ENCODE measurements at places on chromosomes 13 and 19.

DNA sequence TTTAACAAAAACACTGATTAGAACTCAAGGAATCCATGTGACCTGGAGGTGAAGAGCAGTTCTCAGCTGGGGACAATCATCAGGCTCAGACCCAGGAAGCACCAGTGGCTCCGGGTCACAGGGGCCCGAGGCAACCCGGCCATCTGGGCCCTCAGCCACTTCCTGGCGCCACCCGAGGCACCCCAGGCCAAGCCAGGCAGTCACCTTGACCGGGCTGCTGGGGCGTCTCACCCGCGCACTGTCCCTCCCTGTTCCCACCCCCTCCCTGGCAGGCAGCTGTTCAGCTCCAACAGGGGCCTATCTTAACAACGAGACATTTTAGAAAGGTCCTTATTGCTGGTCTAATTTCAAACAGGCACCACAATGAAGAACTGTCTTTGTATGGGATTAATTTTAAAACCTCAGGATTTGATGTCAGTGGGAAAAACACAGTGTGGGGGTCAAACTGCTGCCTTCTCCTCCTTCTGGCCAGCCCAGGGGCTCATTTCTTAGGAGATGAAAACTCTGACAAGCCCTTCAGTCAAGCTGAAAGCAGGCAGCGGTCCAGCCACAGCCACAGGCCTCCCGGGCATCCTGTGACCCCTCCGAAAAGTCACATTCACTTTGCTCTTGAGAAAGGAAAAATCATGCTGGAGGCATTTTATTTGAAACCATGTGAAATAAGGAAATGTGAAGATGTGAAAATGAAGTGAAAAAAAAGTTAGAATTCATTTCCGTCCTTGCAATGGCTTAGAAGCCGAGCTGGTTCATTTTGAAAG is 83.3 kb downstream of the KCTD15 start:
- DNase-seq: peak; percentile 25

- no peak for DNase-seq
These were observed 16.1 kb upstream of the TPP2 start for GRCh38 chr13:102580552-102581169.

GRCh38 chr19:38736036-38736412 is 8.2 kb downstream of the CAPN12 start:
- no peak for DNase-seq

GRCh38 chr13:47218611-47219010 is 321.8 kb upstream of the HTR2A start:
- no peak for DNase-seq

GRCh38 chr13:43545317-43545874 is 241.4 kb downstream of the ENOX1 start:
- no peak for DNase-seq

DNA sequence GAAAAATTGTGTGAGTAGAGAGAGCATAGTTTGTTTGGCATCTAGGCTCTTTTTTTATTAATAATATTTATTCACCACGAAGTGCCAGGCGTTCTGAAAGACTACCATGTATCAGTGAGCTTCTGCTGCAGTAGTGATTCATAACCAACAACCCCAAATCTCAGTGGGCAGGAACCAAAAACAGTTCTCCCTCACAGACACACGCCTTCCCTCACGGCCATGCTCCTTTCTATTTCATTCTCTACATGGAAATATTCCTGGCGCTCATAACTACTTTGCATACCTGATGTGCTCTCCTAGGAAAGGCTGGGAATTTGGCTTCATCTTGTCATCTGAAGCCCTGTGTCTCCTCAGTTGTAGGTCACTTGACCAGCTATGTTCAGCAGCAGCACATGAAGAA is 26.6 kb upstream of the AMER2 start:
- DNase-seq: no peak

GRCh38 chr13:33577007-33577406 is 240.9 kb upstream of the RFC3 start:
- no peak for DNase-seq

GRCh38 chr19:47390533-47391488 is 28.5 kb downstream of the MEIS3 start:
- no peak for DNase-seq

GRCh38 chr13:60267498-60268202 is 103.9 kb upstream of the DIAPH3 start:
- no peak for DNase-seq

DNA sequence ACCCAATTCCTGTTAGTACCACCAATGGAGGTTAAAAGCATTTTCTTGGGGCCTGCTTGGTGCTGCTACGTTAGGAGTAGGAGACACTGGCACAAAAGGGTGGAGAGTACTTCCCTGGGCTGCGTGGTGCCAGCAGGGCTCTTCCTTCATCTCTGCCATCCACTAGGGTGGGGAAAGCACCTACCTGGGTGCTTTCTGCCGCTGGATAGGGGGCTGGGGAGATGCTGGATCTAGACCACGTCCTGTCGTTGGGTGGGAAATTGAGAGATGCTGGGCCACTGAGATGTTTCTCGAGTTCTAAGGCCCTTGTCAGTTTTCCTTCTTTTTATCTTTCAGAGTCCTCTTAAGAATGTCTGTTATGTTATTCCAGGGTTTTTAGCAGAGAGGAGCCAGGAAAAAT is 6.7 kb upstream of the FCGBP start:
- DNase-seq: no peak

DNA sequence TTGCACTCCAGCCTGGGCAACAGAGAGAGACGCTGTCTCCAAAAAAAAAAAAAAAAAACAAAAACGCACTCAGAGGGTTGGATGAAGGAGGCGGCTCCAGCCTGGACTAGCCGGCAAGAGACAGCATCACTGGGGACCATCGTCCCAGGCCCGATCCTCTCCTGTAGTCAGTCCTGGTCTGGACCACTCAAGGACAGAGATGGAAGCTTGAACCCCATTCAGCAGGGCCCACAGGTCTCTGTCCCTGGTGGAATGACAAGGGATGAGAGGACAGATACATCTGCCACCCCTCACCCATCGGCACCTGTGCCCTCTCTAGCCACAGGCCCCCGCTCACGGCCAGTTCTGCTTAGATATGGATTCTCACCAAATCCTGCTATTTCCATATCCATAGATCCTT is 14.0 kb downstream of the ADGRE5 start:
- DNase-seq: no peak

DNA sequence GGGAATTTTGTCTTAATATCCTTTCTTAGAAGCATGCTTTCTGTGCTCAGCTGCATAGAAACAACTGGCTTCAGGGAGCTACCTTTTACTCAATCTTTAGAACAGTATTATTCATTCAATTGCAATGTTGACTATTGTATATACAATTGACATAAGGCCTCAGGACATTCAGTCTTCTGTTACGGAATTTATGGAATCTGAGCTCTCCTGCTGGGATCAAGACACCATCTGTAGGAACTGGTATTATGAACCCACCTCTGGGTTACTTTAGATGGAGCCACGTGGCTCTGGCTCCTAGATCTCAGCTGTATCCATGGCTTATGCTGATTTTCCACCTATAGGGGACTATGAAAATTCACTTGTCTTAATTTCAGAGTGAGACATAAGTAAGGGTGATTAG is 716.2 kb upstream of the GPC6 start:
- no peak for DNase-seq

DNA sequence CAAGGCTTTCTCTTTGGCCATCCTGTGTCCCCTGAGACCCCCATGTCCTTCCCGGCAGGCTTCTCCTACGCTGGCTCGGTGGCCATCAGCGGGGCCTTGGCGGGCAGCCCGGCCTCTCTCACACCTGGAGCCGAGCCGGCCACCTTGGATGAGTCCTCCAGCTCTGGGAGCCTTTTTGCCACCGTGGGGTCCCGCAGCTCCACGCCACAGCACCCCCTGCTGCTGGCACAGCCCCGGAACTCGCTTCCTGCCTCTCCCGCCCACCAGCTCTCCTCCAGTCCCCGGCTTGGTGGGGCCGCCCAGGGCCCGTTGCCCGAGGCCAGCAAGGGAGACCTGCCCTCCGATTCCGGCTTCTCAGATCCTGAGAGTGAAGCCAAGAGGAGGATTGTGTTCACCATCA is 14.2 kb downstream of the PLEKHJ1 start:
- DNase-seq: no peak

DNA sequence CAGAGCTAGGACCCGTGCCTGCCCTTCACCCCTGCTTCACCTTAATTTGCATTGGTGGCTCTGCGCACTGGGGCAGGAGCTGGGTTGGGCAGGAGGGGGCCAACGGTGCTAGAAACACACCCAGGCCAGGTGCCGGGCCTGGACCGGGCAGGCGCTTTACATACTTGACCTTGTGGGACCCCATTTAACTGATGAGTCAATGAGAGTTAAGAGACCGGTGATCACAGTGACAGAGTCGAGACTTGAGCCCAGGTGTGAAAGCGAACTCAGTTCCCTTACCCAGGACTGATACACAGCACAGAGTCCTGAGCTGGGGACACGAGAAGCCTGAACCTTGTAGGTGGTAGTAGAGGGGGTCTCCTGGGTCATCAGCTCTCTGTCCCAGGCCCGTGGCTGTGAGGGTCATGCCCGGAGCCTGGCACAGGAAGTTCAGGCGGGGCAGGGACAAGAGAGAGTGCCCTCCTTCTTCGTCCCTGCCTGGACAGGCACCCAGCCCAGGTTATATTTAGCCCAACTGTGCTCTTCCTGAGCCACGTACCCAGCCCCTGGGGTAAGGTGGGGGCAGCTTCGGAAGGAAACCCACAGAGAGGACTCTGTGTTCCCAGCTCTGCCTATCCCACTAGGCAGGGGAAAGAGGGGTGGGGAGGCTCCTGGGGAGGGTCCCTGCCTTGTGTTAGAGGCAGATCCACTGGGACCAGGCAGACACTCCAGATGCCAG is 1.9 kb downstream of the PRX start:
- DNase-seq: no peak

- DNase-seq: no peak
These were observed 151.9 kb downstream of the KDM4B start for GRCh38 chr19:5120833-5121232.

- no peak for DNase-seq
These were observed 65.1 kb upstream of the RANBP3 start for GRCh38 chr19:6042776-6043726.

GRCh38 chr13:99120751-99121150 is 79.9 kb upstream of the UBAC2 start:
- no peak for DNase-seq

GRCh38 chr19:45547965-45548609 is 36.5 kb downstream of the OPA3 start:
- no peak for DNase-seq

DNA sequence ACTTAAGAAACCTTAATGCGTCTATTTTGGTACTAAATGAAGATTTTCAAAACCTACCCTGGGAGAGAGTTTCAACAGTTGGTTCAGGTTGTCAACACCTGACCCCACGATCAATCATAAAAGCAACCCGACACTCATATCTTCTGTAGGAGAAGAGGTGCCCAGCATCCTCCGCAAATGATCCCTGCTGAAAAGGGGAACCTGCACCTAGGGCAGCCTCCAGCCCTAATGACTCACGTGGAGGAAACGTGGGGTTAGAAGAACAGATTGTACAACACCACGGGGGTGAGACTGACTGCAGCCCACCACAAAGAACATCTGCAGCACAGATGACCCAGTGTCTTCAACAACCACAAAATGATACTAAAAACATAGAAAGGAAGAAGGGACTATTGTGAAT is 116.3 kb downstream of the RAB20 start:
- no peak for DNase-seq

DNA sequence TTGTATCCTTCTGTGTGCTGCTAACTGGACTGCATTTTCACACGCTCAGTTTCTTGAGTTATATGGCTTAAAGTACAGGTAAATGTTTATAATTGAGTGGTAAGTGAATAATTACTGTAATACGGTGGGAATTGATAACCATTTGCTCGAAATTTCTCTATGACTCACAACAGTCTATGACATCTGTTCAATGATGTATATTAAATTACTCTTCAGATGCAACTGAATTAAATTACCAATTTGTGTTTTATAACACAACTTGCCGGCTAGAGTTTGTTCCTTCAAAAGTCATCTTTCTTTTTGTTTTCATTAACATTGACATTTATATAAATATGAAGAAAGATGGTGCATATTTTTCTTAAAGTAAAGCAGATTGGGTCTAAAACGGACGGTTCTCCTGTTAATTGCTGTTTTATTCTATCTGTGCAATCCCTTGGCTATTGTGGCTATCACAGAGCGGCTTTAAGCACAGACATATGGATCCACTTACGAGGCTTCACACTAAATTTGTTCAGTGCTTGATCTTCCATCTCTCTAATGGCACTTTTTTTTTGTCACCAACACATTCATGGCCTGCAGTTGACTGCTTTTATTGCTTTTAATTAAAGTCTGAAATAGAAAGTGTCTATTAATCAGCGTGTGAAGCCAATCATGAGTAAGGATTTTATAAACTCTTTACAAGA is 1291.6 kb upstream of the SLC10A2 start:
- DNase-seq: no peak

GRCh38 chr19:21835429-21835809 is 563 bp downstream of the ZNF43 start:
- DNase-seq: no peak

- no peak for DNase-seq
These were observed 57.5 kb downstream of the RAP2A start for GRCh38 chr13:97491452-97491851.

- DNase-seq: no peak
These were observed 9.7 kb downstream of the ITM2B start for GRCh38 chr13:48242677-48243076.

GRCh38 chr19:48859711-48860572 is 8.5 kb downstream of the PLEKHA4 start:
- DNase-seq: peak; percentile 78

DNA sequence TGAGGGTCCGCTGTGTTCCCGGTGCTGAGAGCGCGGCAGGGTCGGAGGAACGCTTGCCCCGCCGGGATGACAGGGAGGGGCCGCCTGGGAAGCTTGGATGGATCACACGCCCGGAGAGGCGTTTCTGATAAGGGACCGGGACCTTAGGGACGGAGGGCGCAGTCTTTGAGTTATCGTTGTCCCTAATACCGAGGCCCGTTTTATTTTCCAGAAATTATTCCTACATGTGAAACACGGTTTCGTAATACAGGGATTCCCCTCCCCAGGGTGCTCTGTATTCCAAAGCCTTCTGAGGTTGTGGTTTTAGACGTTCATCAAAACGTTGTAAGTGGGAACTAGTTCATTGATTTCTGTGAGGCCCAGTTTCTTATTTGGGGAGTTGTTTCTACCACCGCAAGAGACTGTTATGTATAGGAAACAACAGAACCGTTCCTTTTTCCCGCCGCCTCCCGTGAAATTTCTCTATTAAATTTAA is 752 bp downstream of the PDCD5 start:
- DNase-seq: no peak

DNA sequence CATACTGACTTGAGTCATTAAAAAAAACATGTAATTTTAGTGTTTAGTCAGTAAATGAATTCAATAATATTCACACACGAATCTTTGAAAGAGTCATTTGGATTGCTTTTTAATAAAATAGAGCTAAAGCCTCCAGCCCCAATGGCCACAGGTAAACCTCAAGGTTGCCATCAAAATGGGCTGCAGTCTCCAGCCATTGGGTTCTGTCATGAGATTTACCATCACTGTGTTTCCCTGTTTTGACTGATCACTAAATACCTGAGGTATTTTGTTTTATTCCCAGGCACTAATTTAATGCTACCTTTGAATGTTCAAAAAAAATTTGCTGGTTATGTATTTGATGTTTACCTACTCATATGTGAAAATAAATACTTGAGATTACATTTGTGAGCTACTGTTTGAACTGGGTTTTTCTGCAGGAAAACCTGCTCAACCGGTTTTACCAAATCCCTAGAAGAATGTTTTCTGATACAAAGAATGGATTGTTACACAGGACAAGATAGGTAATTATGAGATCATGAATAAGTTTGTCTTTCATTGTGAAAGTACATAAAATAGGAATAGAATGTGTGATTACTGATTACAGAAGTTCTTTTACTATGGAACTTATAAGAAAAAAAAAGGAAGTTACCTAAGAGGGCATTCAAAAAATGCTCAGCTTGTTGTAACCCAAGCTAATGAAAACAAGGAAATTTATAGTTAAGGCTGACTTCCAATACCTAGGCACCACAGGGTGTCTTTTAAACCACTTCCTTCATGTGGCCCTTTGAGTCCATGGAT is 391.3 kb downstream of the EFNB2 start:
- DNase-seq: no peak
